ENCODE measurements at places on chromosomes 1 and 21.

DNA sequence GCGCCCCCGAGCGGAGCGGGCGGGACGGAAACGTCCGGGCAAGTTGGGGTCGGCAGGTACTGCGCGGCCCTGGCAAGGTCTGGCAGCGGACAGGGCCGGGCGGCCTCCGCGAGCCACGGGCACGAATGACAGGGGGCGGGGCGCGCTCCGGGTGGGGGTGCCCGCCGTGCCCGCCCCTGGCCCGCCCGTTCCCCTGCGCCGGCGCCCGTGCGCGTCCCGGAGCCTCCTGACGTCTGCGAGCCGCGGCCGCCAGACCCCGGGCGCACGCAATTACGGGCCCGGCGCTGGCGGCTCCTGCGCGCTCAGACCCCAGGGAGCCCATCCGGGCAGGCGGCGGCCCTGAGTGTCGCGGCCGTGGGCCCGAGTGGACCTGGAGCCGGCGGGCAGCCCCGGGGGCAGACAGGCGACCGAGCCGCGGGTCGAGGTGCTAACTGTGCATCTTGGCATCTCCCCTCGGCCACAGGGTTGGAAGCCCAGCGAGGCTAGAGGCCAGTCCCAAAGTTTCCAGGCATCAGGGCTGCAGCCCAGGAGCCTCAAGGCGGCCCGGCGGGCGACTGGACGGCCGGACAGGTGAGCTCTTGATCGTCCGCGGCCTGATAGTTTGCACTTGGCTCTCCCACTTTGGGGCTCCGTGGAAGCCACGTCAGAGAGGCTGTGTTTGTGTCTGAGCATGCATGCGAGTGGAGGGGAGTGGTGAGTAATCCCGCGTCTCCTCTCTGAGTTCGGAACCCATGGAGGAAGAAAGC, 918 bp downstream of the MIB2 start:
- no peak for DNase-seq

GRCh38 chr1:44500181-44501046, 95.4 kb downstream of the RNF220 start:
- DNase-seq = no peak

GRCh38 chr1:2405588-2406295, 6.6 kb downstream of the PEX10 start:
- peak; percentile 46 for DNase-seq

DNA sequence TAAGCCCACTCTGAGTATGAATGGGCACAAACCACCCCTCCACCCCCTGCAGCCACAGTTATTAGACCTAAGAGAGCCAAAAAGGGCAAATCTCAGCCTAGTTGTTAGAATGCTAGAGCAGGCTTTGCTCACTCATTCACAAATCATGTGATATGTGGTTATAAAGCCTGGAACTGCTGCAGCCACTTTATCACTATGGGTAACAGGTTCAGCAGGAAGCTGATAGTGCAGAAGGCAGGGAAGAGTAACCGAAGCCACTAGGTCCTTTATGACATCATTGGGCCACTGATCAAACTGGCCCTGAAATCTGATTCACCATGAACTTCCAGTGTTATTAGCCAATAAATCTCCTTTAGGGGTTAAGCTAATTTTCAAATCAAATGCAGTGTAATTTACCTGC, 134.7 kb downstream of the GRIK1 start:
- no peak for DNase-seq

- no peak for DNase-seq
Observed at GRCh38 chr1:210989905-210990304, 144.0 kb downstream of the KCNH1 start.

GRCh38 chr21:32392299-32392879, 423 bp downstream of the URB1 start:
- no peak for DNase-seq

- DNase-seq = no peak
Observed at GRCh38 chr1:230891413-230891812, 23.1 kb upstream of the C1orf198 start.

DNA sequence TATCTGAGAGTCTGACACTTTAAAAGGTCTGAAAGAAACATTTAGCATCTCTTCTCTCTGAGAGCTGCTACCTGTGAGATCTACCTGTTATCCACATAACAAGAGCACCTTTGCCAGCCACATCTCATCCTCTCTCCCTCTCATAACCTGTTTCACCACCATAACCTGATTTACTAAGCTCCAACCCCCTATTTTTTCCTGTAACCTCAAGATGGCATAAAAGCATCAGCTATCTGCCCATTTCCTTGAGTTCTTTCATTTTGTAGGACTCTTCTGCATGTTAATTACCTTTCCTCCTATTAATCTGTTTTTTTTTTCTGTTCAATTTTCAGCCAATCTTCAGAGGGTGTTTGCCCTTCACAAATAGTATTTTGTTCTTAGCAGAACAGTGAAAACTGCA, 136.5 kb upstream of the KCNK1 start:
- no peak for DNase-seq

GRCh38 chr1:97192872-97193572, 471.4 kb downstream of the PTBP2 start:
- peak; percentile 93 for DNase-seq

DNA sequence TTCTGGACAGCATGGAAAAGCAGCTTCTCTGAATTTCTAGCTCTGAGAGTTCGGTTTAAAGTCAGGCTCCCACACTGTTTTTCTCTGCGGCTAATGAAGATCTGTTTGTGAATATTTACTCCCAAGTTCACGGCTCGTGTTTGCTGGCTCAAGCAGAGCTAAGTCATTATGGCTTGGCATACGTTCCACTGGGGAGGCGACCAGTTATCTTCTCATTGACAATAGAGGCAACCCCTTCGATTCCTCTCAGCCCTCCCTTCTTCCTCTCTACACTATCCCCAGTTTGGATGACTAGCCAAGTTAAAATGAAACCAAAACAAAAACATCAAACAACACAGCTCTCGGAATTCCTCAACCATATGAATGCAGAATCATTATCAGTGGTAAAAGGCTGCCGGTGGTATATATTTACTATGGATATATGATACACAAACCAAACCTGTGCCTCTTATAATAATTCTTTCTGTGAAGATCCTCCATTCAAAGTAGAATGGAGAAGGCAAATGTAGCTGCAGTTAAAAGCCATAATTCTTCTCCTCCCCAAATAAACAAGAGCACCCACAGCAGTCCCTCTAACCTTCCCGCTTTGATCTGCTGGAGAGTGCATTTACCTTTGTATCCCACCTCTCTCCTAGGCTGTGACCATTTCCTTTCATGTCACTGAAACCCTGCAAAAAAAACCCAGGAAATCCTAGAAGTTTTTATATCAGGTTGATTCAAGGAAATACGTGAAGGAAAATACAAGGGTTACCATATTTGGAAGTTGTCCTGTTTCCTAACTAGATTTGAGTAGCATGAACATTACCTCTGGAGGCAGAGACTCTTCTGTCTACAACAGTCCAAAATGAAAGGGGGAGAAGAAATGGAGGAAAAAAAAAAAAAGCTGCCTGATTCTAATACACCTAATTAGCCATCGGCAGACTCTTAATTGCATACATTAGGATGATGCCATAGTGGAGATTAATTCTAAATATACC, 108.3 kb upstream of the USH2A start:
- peak; percentile 24 for DNase-seq

DNA sequence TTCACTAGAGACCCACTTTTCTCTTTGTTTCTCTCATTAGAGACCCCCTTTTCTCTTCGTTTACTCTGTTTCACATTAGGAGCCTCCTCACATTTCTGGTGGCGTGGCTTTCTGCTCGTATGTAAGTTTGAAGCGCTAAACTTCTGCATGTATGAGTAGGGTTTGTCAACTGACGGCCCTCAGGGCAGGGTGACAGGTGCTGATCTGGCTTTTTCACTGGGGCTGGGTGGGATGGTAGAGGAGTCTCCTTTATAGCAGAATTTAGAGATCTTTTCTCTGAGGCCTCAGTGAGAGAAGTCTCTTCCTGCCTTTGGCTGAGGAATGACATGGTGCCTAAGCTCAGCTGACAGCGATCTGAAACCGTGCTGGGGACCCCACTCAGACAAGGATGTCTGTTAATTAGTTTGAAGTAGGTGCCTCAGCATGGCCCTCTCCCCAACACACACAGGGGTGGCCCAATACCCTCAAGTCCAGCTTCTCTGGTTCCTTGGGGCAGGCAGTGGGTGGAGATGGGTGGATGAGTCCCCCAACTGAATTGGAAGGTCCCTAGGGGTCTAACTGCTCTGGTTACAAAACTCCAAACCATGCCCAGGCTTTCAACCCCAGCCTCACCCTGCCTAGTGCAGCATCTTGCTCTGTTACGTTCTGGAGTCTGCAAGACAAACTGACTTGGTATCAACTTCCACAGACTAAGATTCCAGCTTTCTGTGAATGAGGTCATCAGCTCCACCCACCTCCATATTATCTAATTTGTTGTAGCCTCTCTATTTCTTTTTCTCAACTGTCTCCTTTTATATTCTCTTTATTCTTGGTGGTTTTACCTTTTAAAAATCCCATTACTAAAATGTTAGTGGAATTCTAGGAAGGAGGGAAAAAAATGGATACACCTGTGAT, 3.2 kb downstream of the SLC1A7 start:
- no peak for DNase-seq

- DNase-seq = no peak
Observed at GRCh38 chr1:114703242-114703641, 7.9 kb upstream of the AMPD1 start.

DNA sequence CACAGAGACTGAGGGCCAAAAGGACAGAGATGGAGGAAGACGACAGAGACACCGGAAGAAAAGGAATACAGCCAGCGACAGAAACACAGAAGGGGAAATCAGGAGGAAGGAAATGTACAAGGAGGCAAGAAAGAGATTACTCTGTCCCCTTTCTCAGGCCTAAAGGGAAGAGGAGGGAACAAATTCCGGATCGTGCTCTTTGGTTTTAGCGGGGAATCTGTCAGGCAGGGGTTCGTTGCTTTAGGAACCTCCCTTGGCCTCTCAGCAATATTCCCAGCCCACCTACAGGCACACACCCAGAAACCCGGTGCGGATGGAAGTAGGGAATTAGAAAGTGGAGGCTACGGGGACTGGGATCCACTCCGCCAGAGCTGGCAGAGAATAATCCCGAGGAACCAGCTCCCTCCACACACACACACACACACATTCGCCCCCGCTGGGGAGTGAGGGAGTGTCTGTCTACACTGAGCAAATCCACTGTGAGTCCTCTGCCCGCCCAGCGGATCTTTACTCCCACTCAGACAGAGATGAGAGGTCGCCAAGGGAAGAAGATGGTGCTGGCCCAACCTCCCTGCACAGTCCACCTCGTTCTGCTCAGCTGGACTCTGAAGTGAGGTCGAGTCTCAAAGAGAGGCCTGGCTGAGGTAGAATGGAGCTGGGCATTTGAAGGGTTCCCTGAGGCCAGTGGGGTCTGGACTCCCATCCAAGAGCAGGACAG, 5.7 kb downstream of the TAL1 start:
- no peak for DNase-seq

- no peak for DNase-seq
Observed at GRCh38 chr1:5220421-5220820, 566.0 kb downstream of the AJAP1 start.

- DNase-seq = no peak
Observed at GRCh38 chr1:231605149-231606100, 21.2 kb upstream of the DISC1 start.

DNA sequence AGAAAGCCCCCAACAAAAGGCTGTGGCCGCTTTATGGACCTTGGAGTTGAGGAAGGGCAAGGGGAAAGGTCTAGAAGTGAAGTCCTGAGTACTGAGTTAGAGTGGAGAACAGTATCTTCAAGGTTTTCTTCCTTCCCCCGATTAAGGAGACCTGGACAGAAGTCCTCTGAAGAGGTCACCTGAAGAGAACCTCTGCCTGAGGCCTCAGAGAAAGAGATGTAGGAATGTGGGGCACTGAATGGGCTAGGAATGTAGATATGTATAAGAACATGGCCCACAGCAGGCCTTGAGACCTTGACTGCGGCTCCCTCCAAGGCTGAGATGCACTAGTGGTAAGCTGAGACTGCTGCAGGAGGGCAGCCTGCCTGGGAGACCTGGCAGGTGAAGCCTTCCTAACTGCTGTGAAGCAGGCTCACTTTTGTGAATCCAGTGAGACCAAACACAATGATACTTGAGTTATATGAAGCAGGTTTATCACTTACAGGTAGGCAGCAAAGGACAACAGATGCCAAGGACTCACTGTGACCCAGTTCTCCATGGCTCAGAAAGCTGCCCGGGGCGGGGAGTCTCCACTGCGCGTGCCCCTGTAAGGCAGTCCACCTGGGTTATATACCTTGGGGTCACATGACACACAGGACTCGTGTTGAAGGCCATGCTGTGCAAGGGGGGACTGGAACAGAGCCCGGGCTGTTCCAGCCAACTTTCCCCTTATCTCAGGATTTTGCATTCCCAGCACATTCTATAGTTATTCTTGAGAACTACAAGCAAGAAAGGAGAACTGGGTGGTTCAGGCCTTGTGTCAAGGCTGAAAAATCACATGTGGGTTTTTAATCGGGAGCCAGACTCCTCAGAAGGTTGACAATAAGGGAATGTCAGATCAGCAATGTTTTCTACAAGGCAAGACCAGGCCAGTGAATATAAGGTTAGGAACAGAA, 78.8 kb upstream of the PPM1J start:
- DNase-seq = no peak

DNA sequence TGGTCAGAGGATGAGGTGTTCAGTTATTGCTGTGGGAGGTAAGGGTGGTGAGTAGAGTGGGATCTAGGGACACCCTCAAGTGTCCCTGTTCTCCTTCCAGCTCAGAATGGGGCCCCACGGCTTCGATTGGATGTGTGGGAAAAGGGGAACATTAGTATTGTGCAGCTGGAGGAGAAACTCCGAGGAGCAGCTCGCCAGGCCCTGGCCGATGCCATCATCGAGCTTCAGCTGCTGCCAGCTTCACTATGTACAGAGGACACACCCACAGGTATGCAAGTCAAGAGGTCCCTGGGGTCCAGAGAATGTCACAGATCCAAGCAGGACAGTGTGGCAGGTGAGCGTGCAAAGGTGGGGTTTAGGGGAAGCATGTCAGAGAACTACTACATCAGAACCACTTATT, 13.9 kb downstream of the HYI start:
- no peak for DNase-seq

DNA sequence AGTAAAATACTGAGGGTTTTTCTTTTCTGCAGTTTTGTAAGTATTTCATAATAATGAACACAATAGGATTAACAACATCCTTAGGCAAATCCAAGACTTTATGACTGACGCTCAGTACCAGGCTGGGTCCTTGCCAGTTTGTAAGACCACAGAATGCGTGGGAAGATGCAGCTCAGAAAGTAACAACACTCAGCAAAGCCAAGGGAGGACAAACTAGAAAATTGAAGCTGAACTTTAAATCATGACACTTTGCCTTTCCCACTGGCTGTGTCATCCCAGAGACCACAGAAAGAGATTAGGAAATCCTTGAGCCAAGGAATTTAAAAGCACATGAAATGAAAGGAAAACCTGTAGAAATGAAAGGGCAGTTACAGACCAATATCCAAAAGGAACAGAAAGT, 426.3 kb upstream of the CHRM3 start:
- peak; percentile 17 for DNase-seq

- peak; percentile 12 for DNase-seq
Observed at GRCh38 chr21:38468989-38469388, 29.3 kb downstream of the ERG start.

DNA sequence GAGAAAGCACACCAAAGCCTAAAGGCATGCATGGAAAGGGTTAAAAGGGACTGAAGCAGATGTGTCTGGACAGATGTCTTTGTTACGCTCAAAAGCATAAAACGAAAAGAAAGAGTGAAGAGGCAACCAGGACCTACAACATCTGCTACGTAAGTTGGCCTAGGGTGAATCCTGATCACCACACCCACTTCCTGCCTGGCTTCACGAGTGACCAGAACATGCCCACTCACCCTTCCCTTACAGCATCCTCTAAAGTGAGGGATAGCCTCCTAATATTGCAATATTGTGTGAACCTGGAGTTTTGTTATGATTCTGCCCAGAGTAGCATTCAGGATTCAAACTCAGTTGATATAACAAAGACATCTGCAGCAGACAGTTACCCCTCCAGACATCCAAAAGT, 10.6 kb upstream of the OLIG2 start:
- DNase-seq = no peak
